ENCODE measurements at places on chromosomes 6 and 20. TPM values are rescaled to one million over a fixed set of nuclear protein-coding genes. Genes with fewer than 3 reads are reported as not detected.

DNA sequence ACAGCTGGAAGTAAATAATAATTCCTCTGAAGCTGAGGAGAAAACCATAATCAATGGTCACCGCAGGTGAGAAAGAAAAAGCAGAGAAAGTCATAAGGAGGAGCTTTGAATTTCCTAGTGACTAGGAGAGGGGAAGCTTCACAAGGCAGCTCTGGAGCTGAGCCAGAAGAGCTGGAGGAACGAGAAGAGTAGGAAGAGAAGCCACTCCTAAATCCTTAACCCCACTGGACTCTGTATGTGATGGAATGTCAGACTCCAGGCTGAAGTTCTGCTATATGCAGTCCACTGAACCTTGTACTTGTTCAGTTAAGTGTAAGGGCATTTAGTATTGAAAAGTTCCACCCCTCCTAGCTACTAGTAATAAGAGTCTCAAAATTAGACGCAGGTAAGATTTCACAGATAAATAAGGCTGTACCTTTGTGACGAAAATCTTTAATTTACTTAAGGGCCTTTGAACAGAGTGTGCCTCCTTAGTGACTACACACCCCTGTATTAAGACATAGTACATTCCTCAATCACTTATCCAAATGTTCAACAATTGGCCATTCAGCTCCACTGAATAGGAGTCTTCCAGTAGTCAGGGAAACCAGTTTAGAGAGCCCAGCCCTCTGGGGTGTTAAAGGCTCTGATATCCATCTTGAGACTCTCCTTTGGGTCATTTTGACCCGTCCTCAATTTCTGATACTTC lies 71.4 kb upstream of the UFL1 start:
- no peak for DNase-seq

DNA sequence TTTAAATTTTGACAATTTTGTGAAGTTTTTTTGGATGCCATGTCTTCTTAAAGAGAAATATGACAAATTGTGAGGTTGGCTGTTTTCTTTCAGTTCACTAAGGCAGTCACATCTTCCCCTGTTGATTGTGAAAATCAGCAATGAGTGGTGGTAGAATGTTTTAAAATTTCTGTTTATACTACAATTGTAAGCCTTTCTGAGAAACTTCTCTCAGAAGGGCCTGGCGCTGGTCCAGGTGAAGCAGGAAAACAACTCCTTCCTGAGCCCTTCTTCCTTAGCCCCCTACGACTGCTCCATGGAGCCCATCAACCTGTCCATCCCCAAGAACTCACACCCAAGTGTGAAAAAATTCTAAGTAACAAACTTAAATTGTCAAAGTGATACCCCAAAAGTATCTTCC lies 80.6 kb downstream of the SSR1 start:
- no peak for DNase-seq

DNA sequence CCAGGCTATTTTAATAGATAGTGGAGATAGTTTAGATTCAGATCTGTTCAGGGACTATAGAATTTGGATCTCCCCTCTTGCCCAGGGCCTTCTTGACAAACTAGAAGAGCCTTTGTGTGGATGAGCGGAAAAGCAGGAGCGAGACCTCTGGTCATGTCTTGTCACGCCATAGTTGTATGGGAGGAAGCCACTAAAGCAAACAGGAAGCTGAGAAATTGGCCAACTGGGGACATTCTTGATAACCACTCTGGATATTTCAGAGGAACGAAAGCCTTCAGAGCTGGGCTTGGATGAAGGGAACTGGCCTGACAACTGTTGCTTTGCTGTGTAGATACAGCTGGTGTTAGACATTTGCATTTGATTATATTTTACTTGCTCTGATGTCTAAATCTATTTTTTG lies 54.1 kb upstream of the EXOC2 start:
- DNase-seq = peak; percentile 51

GRCh38 chr20:21809961-21810523 lies 104.6 kb downstream of the PAX1 start:
- DNase-seq = no peak

DNA sequence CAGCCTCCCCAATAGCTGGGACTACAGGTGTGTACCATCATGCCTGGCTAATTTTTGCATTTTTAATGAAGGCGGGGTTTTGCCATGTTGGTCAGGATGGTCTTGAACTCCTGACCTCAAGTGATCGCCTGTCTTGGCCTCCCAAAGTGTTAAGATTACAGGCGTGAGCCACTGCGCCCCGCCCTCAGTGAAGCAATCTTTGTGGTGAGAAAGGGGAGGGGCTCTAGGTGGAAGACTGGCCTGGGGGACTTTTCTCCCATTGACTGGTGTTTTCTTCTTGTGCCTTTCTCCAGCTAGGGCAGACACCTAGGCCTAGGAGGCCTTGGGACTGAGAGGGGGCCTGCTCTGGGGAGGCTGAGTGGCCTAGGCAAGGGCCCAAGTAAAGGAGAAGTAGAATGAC lies 84.1 kb downstream of the DNAAF9 start:
- DNase-seq = peak; percentile 47

- peak; percentile 25 for DNase-seq
Measured at GRCh38 chr6:112503091-112503596, 156.0 kb downstream of the RFPL4B start.

- DNase-seq = peak; percentile 56
Measured at GRCh38 chr6:149190224-149190831, 127.2 kb upstream of the TAB2 start.

GRCh38 chr6:6815732-6816131 lies 227.2 kb downstream of the LY86 start:
- no peak for DNase-seq

GRCh38 chr20:15380770-15381169 lies 1043.4 kb upstream of the FLRT3 start:
- DNase-seq = no peak

DNA sequence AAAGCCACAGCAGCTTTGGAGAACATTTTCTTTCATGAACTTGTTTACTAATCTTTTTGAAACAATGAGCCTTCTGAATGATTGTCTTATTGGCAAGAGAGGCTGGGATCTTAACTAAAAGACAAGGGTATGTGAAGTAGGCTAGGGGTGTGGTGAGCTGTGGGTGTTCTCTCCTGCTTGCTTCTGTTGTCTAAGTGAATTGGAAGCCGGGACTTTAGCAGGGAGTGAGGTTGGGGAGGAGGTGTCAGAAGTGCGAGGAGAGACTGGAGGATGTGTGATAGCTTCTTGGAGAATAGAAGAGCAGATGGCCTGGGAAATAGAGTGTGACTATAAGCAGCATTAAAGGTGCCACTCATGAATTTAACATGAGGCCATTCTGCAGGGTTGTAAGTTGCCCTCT lies 562.8 kb downstream of the UTRN start:
- no peak for DNase-seq

DNA sequence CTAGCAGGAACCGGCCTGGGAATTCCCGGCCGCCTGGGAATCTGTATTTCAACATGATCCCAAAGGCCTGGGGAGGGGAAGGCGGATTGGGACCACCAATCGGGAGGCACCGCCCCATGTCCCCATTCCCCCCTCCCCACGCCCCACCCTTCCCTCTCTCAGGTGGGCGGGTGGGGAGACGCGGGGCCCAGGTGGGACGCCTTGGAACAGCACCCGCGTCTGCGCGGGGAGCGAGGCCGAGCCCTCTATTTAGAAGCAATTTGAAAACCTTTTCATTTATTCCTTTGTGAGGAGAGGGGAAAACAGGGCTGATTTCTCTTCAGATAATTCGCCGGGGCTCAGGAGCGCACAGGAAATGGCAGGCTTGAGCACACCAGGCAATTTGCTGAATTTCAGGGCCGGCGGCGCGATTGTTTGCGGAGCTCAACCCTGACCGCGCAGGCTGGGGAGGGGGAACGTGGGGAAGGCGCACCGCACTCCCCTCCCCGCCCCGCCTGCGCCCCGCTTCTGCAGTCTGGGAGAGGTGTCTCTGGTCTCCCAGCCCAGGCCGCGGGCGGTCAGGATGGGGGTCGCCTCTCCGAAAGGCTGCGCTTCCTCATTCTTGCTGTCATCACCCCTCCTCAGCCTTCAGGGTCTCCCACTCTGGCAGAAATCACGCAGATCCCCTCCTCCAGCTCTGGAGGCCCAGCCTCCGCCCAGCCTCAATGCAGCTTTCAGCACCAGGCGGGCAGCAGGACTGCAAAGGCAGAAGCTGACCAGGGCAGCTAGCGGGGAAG lies 170.0 kb downstream of the GRM4 start:
- DNase-seq = no peak

GRCh38 chr6:145845557-145845956 lies 31.0 kb upstream of the FBXO30 start:
- no peak for DNase-seq

- DNase-seq = no peak
Measured at GRCh38 chr6:44906761-44907160, 421.4 kb upstream of the RUNX2 start.

DNA sequence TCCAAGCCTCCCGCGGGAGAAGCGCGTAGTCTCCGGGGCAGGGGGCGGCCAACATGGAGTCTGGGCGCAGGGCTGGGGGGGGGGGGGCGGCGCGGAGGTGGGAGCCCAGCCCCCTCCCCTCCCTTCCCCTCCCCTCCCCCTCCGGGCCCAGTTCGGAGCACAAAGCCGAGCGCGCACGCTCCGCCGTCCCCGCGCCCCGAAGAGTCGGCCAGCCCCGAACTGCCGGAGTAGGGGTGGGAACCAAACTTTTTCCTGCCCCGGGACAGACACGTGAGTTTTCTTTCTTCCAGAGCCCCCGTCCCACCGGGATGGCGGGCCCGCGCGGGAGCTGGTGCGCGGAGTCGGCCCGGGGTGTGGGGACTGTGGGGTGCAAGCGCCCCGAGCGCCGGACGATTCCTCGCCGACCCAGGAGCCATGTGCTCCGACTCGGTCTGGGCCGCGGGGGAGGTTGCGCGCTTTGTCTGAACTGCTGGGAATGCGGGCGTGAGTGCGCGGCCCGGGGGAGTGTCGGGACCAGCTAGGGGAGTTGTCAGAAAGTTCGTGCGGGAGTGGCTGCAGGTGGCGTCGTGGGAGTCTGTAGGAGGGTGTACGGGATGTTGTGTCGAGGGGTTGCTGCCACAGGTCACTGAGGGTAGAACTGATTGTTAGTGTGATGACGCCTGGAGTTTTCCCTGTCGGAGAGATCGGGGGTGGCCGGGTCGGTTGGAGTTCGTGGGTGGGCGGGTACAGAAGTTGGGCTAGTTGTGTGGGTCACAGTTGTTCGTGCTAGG lies 1.2 kb downstream of the TGIF2 start:
- DNase-seq = peak; percentile 67

- peak; percentile 52 for DNase-seq
Measured at GRCh38 chr6:139109558-139109957, 25.3 kb upstream of the HECA start.

DNA sequence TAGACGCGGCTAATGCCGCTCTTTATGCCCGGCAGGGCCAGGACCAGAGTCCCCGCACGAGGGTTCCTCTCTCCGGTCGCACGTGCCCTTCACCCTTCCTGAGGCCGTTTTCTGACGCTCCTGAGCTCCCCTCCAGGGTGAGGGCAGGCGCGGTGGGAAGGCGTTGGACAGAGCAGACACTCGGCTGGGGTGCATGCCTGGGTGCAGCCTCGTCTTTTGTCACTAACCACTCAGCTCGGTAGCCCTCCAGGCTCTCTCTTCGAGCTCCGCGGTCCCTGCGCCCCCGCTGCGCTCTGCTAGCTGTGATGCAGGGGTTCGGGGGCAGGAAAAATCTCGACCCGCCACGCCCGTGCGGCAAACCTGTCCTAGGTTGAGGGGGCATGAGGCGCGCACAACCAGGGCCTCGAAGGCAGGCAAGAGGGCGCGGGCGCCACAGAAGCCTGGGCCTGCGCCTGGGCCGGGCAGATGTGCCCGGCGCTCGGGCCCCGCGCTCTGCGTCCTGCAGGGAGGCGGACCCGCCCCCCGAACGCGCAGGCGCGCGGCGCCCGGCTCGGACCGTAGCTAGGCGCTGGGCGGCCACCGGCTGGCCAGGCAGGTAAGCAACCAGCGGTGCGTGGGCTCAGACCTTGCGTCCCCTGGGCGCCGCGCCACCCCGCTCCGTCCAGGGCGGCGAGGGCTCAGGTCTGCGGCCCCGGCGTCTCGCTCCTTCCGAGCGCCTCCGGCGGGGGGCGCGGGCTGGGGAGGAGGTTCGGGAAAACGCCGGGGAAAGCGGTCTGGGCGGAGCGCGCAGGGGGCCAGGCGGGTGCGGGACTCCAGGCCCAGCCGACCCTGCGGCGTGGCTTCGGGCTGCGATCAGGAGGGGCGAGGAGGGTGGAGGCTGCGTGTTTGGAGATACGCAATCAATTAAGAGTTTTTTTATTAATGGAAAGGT lies at the start of gene L3MBTL1:
TSS of gene L3MBTL1 (plus strand) at position 548 of the 931 bp plus-strand sequence. CDS start 5,807 bp downstream, outside the sequence.
- peak; percentile 21 for DNase-seq

GRCh38 chr6:2047855-2048254 lies 197.6 kb downstream of the GMDS start:
- DNase-seq = no peak

GRCh38 chr6:142940487-142940886 lies 4.5 kb downstream of the HIVEP2 start:
- DNase-seq = no peak

GRCh38 chr6:16418151-16418550 lies 179.8 kb downstream of the GMPR start:
- no peak for DNase-seq

GRCh38 chr20:49706630-49707091 lies 7.0 kb downstream of the B4GALT5 start:
- no peak for DNase-seq

GRCh38 chr6:13304101-13304500 lies 24.2 kb downstream of the TBC1D7 start:
- no peak for DNase-seq

DNA sequence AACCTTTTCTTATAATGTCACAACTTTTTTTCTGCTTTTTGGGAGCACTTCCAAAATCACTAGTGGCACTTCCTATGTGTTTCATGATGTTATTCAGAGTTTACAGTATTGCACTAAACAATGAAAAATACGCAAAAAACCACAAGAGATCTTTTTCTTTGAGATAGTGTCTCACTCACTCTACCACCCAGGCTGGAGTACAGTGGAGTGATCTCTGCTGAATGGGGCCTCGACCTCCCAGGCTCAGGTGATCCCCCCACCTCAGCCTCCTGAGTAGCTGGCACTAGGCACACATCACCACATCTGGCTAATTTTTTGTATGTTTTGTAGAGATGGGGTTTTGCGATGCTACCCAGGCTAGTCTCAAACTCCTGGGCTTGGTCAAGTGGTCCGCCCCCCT lies 158.7 kb downstream of the COL21A1 start:
- DNase-seq = no peak

GRCh38 chr20:46674253-46675083 lies 14.8 kb downstream of the TP53RK start:
- no peak for DNase-seq

EPM2A gene
- total RNA-seq = 6.6 TPM

TFAP2A gene
- total RNA-seq = 9.0 TPM

C20orf144 gene
- total RNA-seq = 0.24 TPM

MYCT1 gene
- total RNA-seq = 0.10 TPM

SLC17A1 gene
- not detected for total RNA-seq

RFX6 gene
- total RNA-seq = not detected

XKR7 gene
- total RNA-seq = not detected

THBS2 gene
- total RNA-seq = 90.8 TPM

SRMS gene
- total RNA-seq = not detected

BTBD3 gene
- 45.3 TPM for total RNA-seq

SIRPA gene
- total RNA-seq = 7.0 TPM

ZNF337 gene
- total RNA-seq = 12.3 TPM

PTCRA gene
- total RNA-seq = not detected

Data from RPMI7951 (cell line).